Occipital lobe (tissue), 3 donors: ENCODE measurements at places on chromosomes 7 and 10. TPM values are rescaled to one million over a fixed set of nuclear protein-coding genes. Genes with fewer than 3 reads are reported as not detected.

DNAH11 gene
- 1.1 TPM for total RNA-seq

TRPV6 gene
- total RNA-seq, result under 0.01 TPM

GTF2I gene
- 229 TPM for total RNA-seq

MRLN gene
- not detected for total RNA-seq

EPHA1 gene
- not detected for total RNA-seq

GIMAP2 gene
- total RNA-seq, result 4.4 TPM

DNA sequence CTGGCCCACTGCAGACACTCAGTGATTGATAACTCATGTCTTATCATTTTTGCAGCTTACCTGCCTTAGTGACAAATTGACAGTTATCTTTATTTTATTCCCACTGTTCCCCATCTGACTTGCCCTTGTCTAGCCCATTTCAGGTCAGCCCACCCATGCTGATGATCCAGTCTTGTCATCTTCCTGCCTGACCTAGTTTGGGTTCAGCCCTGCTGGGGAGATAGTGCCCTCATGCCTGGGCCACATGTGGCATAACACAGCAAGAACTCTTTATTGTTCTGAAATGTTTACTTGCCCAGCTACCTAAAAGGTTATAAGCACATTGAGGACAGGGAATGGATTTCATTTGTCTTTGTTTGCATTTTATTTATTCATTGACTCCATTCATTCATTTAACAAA, 75.6 kb downstream of the ENTPD1 start:
- DNase-seq, result no peak

DNA sequence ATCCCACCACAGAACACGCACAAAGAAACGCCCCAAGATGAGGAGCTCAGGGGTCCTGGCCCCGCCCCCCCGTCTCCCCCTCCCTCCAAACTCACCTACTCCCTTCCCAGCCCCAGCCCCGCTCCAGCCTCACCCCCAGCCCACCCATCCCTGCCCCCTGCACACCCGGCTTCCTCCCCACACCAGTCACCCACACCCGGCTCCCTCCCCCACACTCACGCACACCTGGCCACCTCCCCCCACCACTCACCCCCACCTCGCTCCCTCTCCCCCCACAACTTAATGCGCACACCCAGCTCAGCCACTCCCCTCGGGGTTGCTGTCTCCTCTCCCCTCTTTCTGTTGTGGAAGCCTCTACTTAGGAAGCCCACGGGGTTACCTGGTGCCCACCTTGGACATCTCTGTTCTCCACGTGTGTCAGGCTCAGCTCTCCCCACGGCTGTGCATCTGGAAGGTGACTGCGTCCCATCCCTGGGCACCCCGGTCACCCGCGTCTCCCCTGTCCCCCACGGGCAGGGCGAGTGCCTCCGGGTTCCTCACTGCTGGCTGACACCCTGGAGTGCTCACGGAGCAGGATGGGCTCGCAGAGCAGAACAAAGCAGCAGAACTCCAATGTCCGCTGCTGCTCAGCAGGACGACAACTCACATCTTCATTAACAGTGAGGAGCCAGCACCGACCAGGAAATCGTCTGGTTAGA, 166.8 kb downstream of the USP6NL start:
- no peak for DNase-seq

- no peak for DNase-seq
Measured at GRCh38 chr7:44973610-44974401, 5.0 kb downstream of the MYO1G start.

DNA sequence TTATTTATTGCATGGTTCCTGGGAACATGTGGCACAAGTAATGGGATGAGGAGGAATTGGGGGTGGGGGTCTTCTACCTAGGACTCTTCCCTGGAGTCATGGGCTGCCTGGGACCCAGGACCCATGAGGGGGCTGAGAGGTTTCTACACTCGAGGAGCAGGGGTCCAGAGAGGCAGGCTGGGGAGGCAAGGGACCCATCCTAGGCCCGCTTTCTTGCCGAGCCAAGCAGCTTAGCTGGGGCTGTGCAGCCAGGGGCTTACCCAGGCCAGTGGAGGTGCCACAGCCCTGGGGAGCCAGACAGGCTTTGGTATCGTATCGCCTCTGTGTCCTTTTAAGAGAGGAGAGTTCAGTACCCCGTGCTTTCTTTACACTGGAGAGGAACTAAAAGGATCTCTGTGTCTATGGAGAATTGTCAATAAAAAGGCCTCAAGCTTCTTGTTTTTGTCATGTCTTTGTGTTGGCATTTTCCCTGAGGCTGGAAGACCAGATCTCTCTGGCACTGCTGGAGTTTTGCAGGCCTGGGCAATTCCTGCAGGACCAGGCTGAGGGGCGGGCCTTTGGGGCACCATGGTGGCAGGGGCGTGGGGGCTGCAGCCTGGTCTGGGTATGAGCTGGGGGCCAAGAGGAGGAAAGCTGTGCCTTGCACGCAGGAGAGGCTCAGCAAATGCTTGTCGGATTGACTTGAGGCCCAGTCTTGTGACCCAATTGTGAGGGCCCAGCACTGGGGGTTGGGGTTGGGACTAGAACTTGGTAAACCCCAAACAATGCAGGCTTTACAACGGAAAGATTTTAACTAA, 11.1 kb downstream of the SFRP5 start:
- DNase-seq, result no peak

DNA sequence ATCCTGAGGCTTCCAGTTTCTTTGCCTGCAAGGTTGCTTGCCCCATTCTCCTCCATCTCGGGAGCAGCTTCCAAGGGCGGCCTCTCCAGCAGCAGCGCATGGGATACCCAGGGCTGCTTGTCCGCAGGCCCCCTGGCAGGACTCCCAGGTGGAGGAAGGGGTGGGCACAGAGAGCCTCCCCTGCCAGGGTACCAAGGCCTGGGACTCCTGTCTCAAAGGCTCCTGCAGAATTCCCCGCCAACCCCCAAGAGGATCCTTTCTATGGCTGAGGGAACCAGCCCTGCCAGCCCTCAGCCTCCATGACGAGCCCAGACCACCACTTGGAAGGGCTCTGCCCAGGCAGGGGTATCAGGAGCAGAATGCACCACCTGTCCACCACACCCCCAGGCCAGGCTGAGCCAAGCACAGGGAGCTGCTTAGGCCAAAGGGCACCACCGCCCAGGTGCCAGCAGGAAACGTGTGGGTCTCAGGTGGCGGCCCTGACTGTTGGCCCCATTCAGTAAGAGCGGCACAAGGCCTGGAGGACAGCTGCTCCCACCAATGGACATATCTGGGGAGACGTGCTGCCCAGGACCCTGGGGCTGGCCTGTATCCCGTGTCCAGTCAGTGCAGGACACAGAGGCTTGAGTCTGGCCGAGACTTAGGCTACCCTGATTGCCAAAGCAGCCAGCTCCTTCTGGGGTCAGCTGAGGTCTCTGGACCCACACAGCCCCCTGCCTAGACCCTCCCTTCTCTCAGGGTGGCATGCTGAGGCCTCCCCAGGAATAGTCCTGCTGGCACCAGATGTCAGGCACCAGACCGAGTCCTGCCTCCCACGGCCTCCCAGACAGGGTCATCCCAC, 33.8 kb upstream of the INPP5A start:
- no peak for DNase-seq

DNA sequence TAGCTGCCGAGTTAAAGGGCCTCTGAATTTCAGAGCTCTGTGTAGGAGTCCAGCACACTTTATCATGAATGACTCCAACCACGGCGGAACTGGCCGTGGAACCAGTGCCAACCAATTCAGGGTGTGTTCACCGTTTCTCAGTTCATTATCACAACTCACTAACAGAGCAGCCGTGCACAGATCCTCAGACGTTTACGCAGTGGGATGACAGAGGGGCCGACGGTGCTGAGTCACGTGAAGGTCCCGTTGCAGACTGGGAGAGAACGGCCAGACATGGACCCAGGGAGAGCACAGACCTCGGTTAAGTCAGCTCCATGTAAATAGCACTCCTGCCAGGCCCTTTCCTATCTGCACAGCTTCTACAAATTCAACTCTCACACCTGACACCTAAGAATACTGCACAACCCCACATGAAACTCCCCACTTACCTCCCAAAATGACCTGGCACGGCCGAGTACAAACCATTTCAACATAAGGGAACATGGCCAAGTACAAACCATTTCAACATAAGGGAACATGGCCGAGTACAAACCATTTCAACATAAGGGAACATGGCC, 95.5 kb downstream of the DIP2C start:
- no peak for DNase-seq

- DNase-seq, result no peak
Measured at GRCh38 chr10:110918269-110918642, 724 bp downstream of the BBIP1 start.

DNA sequence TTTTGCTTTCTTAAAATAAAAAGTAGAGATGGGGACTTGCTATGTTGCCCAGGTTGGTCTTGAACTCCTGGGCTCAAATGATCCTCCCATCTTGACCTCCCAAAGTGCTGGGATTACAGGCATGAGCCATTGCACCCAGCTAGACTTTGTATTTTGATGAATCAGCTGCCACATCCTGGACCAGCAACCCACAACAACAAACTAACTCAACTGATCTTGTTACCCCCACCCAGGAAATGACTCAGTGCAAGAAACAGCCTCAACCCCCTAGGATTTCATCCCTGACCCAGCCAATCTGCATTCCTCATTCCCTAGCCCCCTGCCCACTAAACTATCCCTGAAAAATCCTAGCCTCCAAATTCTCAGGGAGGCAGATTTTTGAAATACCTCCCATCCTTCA, 123.8 kb downstream of the IPMK start:
- DNase-seq, result no peak

DNA sequence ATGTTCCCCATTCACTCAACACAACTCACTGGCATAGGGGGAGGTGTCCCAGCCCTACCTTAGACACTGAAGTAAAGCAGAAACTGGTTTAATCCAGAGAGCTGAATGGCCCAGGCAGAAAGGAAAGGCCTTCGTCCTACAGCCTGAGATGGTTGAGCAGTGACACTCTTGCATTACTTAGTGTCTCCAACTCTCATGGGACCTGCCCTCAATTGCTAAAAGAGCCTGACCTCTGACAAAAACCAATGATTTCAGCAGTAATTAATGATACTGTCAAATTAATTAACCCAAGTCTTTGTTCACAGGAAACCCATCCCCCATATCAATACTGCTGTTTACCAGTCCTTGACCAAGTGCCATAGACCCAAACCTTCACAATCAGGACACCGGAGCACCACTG, 48.6 kb downstream of the ICA1 start:
- DNase-seq, result no peak

- DNase-seq, result no peak
Measured at GRCh38 chr7:54581511-54581910, 39.3 kb downstream of the VSTM2A start.

DNA sequence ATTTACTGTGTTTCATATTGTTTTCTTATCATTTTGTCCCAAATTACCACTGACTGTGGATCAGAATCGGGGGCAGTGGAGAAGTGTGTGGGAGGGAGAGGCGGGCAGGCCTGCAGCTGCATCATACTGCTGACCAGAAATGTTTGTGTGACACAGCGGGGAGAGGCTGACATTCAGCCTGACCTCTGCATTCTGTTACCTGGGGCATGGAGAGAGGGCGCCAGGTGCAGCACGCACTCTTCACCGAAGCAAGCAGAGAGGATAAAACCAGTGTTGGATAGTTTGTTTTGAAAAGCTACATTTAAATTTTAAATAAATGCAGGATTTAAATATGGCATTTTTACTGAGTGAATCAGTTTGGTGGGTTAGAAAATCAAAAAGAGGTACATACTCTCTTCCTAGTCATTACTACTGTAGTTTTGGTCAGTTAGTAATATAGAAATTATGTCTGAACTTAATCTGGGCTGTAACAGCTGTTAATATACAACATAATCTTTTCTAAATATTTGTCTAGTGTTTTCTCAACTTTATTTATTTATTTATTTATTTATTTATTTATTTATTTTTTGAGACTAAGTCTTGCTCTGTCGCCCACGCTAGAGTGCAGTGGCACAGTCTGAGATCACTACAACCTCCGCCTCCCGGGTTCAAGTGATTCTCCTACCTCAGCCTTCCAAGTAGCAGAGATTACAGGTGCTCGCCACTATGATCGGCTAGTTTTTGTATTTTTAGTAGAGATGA, 8.8 kb upstream of the STMP1 start:
- DNase-seq, result no peak
